ENCODE measurements at places on chromosomes 12 and 14. TPM values are rescaled to one million over a fixed set of nuclear protein-coding genes. Genes with fewer than 3 reads are reported as not detected.

Gene OR11H6
- not detected for polyA plus RNA-seq

Gene RTN1
- polyA plus RNA-seq, result 3.6 TPM

Gene GZMB
- 0.79 TPM for polyA plus RNA-seq

Gene SLC25A21
- polyA plus RNA-seq, result 2.4 TPM

DNA sequence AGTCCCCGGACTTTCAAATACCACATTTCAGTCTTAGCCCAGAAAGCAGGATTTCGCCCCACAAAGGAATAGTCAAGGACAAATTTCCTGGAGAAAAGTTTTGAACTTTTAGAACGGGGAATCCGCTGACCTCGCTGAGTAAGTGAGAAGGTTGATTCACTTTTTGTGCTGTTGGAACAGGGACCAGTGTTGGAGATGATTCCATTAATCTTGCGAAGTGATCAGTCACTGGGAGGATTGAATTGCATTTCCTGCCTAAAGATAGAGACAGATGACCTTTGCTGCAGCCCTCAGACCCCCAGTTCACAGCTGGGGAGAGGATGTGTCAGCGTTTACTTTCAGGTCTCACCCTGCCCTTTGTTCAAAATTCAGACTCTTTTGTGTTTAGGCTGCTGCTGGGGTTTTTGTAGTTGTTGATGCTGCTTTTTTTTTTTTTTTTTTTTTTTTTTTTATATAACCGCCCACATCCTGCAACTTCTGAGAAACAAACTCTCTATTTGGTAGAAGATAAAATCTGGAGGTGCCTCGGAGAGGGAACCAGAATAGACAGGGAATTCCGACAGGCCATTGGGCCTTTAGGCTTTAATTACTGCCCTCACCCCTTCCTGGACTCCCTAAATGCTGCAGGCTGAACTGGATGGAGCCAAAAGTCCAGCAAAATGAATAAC is 9.8 kb upstream of the KDM2B start:
- no peak for DNase-seq

- DNase-seq, result no peak
Observed at GRCh38 chr14:58439476-58439875, 12.0 kb downstream of the KIAA0586 start.

All from right renal cortex interstitium (tissue), 3 donors.